GM04504 (cell line): ENCODE measurements at places on chromosomes 2 and 18.
A peak's percentile ranks its signal among the peaks of the same experiment; 100 is the strongest.

- no peak for DNase-seq
Measured at GRCh38 chr2:179412112-179412511, 147.5 kb upstream of the SESTD1 start.

- DNase-seq = peak; percentile 36
Measured at GRCh38 chr2:158495175-158495574, 38.4 kb downstream of the PKP4 start.

DNA sequence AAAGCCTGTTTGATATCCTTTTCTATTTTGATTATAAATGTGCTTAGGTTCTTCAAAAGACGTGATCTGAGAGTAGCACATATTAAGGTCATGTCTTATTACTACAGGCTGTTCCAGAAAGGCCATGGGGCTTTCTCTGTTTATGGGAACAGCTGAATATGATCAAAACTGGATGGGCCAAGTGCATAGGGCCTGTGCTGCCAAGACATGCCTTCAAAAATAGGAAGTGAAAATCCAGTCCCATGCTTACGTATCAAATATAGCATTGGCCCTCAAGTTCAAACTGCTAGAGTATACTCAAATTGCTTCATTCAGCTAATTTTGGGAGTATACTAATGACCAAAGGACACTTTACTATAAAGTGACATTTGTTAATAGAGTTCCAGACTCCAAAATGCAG is 24.1 kb downstream of the SLC25A52 start:
- DNase-seq = no peak

DNA sequence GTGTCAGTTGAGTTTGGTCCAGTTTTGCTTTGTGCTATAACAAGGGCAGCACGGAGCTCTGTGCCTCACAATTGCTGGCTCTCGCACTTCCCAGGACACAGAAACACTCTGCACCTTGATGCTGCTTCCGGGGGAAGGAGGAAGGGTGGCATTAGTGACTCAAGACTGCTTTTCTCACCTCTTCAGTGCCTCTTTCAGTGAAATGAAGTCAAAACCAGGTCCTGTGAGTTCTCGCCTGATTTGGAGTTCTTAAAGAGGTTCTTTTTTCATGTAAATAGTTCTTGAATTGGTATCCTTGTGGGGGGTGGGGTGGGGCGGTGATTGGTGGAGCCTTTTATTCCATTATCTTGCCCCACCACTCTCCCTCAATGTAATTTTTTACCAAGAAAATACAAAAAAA is 91.5 kb upstream of the MYT1L start:
- DNase-seq = no peak

DNA sequence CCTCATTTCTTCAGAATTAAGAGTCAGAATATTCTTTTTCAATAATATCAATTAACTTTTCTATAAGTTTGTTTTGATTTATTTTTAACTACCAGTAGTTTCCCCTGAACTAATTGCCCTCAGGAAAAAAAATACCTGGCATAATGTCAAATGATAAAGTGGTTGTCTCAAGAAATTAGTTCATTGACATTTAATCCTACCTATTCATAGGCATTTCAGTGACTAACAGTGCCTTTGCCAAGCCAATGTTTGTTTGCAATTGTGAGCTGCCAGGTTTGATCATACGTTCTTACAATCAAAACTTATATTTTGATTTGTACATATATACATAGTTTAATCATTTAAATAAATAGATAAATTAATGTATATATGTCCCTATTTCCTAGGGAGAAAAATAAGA is 267.3 kb upstream of the MC4R start:
- no peak for DNase-seq
